Thyroid gland (tissue), 4 donors: ENCODE measurements at places on chromosomes 3 and 15. TPM values are rescaled to one million over a fixed set of nuclear protein-coding genes. Genes with fewer than 3 reads are reported as not detected.

DNA sequence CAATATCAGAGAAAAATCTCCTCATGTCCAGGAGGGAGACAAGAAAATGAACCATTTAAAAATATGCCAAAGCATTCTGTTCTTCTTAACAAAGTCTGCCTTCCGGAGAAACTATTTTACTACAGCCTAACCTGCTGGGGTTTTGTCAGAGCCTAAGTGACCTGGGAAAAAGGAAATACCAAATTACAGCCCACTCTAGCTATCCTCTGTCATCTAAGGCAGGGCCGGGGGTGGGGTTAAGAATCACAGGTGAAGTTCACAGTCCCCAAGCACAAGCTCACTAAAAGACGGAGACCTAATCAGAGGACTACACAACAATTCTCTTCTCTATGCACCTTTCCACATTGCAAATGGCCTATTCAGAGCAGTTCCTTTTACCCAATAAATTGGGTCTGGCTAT is 116.6 kb downstream of the TRIM42 start:
- no peaks in the 10 kb centered on the region for H3K4me1 ChIP-seq
- H3K36me3 ChIP-seq: no peaks in the 10 kb centered on the region
- no peak overlapping the region for H3K27ac ChIP-seq
- H3K27me3 ChIP-seq: no peaks in the 10 kb centered on the region

DNA sequence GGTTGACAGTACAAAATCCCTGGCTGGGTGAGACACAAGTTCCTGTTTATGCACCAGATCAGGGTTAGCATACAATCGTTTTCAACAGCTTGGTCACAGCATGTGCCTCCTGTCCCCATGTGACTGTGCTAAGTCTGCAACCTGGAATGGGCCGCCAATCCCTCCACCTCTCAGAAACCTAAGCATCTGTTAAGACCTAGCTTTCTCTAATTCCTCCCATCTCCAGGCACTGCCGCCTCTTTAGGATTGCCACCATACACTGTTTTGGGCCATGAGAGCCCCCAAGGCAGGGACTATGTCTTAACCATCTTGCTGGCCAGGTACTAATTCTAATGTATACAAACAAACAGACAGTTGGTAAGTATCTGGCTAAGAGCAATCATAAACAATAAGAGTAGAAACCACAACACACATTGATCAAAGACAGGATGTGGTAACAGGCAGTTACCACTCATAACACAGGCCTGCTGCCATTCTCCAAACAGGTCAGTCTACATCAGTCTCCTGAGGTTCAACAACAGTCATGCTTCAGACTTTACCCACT is 25.6 kb downstream of the SEC22C start:
- H3K4me3 ChIP-seq: no peak overlapping the region
- H3K36me3 ChIP-seq: peaks cover 56% of the 10 kb centered on the region
- no peak for DNase-seq
- no peak overlapping the region for H3K27ac ChIP-seq
- H3K27me3 ChIP-seq: no peaks in the 10 kb centered on the region

FRMD5 gene
- total RNA-seq: 0.67 TPM

RASGRF1 gene
- total RNA-seq: 0.40 TPM

- DNase-seq: peak; percentile 12
- peaks cover 2% of the 10 kb centered on the region for H3K36me3 ChIP-seq
- peaks cover 10% of the 10 kb centered on the region for H3K4me1 ChIP-seq
- no peak overlapping the region for H3K4me3 ChIP-seq
Observed at GRCh38 chr15:43376017-43376705, 5.3 kb downstream of the TUBGCP4 start.

CLDN18 gene
- total RNA-seq: not detected

GRCh38 chr3:158570999-158571702 is at the start of gene MLF1:
TSS of gene MLF1 (plus strand) at chr3:158571194. CDS start at chr3:158571301, 107 bp downstream.
- H3K4me1 ChIP-seq: no peaks in the 10 kb centered on the region
- H3K27ac ChIP-seq: no peak within 1 kb of the TSS
- H3K27me3 ChIP-seq: no peaks in the 10 kb centered on the region
- H3K4me3 ChIP-seq: peak within 1 kb of the TSS; percentile 30
- no peaks in the 10 kb centered on the region for H3K36me3 ChIP-seq

DNA sequence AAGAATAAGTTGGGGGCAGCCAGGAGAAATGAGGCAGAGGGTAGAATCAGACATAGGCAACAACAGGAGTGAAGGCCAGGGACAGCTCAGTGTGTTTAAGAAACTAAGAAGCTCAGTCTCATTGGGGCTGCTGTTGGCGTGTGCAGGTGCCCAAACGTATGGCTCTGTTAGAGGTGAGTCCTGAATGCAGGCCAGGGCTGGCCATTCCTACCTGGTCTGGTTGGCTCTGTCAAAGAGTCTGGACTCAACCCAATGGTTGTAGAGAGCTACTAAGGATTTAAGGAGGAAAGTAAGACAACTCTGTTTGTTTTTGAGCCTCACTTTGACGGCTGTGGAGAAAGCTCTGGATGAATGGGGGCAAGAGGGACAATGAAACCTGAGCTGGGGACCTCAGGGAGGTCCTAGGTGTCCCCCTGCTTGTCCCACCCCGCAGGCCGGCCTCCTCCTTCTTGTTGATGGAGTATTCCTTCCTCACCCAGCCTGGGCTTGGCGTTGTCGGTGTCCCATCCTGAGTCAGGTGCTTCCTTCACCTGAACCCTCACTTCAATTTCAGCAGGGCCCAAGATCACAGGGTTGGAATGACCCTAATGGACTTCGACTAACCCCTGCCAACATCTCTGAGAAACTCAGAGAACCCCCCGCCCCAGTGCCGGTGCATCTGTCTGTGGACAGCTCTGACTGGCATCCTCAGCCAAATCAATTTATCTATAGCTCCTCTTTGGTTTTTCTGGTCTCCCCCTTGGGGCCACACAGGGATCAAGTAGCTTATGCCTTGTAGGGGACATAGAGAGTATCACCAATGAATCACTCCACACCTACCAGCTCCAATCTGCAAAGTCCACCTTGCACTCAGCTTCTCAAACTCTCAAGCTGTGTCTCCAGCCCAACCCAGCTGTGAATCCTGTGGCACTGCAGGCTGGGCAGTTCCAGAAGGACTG is 8.3 kb downstream of the ITGA11 start:
- H3K36me3 ChIP-seq: no peaks in the 10 kb centered on the region
- H3K27ac ChIP-seq: no peak overlapping the region
- DNase-seq: no peak
- no peaks in the 10 kb centered on the region for H3K27me3 ChIP-seq
- no peaks in the 10 kb centered on the region for H3K4me1 ChIP-seq
- H3K4me3 ChIP-seq: no peak overlapping the region

- H3K27me3 ChIP-seq: no peaks in the 10 kb centered on the region
- no peak overlapping the region for H3K27ac ChIP-seq
- DNase-seq: peak; percentile 92
- no peaks in the 10 kb centered on the region for H3K36me3 ChIP-seq
- H3K4me3 ChIP-seq: no peak overlapping the region
Observed at GRCh38 chr15:25543196-25543595, 104.4 kb upstream of the UBE3A start.

DNA sequence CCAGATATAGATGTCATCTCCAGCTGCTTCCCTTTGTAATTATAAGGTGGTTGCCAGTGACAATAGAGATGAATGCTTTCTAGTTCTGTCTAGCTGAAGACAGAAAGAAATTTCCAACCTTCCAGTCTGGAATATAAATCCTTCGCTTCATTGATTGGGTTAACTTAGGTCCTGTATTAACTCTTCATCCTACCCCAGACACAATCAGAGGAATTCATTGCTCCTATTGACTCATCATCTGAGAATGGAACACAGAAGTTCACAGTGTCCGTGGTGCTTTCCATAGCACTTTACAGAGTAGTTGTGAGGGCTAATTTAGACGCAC is 241.4 kb downstream of the NFKBIZ start:
- no peak overlapping the region for H3K27ac ChIP-seq
- no peak for DNase-seq
- H3K27me3 ChIP-seq: no peaks in the 10 kb centered on the region
- H3K4me3 ChIP-seq: no peak overlapping the region
- H3K4me1 ChIP-seq: no peaks in the 10 kb centered on the region

- no peak for DNase-seq
- no peaks in the 10 kb centered on the region for H3K27me3 ChIP-seq
- H3K36me3 ChIP-seq: no peaks in the 10 kb centered on the region
- H3K27ac ChIP-seq: no peak overlapping the region
Observed at GRCh38 chr3:37126856-37127255, 47.5 kb downstream of the LRRFIP2 start.

PLA2G4D gene
- not detected for total RNA-seq

DNA sequence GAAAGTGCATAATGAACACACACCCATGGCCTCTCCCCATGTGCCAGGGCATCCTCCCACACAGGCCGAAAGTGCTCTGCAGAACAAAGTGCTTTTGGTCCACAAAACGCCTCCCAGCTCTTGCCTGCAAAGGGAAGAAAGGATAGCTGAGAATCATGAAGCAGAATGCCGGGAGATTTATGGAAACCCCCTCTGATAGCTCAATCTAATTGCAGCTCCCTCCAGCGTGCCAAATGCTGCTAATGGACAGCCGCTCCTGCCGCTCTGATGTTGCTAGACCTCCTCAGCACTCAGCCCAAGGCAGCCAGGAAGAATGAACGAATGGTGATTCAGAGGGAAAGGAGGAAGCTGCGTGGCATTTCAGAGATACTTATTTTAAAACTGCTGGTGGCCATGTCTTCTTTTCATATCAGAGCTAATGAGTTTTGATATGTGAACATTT is 145.3 kb downstream of the TJP1 start:
- H3K4me1 ChIP-seq: peaks cover 3% of the 10 kb centered on the region
- no peaks in the 10 kb centered on the region for H3K36me3 ChIP-seq
- no peak overlapping the region for H3K27ac ChIP-seq
- H3K27me3 ChIP-seq: no peaks in the 10 kb centered on the region

DUOXA2 gene
- 48.4 TPM for total RNA-seq

DNA sequence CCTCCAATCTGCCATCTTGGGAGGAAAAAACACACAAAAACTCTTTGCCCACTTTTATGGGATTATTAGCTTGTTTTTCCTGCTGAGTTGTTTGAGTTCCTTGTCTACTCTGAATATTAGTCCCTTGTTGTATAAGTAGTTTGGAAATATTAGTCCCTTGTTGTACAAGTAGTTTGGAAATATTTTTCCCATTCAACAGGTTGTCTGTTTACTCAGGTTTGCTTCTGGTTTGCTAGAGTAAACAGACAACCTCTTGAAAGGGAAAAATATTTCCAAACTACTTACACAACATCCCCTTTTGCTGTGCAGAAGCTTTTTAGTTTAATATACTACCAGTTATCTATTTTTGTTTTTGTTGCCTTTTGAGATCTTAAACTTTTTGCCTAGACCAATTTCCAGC is 193.3 kb upstream of the MANF start:
- H3K4me3 ChIP-seq: no peak overlapping the region
- H3K4me1 ChIP-seq: no peaks in the 10 kb centered on the region
- no peak overlapping the region for H3K27ac ChIP-seq
- H3K27me3 ChIP-seq: no peaks in the 10 kb centered on the region
- H3K36me3 ChIP-seq: no peaks in the 10 kb centered on the region

NUP210 gene
- 21.0 TPM for total RNA-seq

GRCh38 chr3:128923576-128923975 is 44.2 kb downstream of the ACAD9 start:
- no peak overlapping the region for H3K4me3 ChIP-seq
- H3K4me1 ChIP-seq: no peaks in the 10 kb centered on the region
- no peak overlapping the region for H3K27ac ChIP-seq
- DNase-seq: no peak
- H3K27me3 ChIP-seq: no peaks in the 10 kb centered on the region

GRCh38 chr3:150242220-150242936 is 165.7 kb upstream of the TSC22D2 start:
- no peak overlapping the region for H3K27ac ChIP-seq
- no peak for DNase-seq

GRCh38 chr3:78204977-78205376 is 1165.1 kb downstream of the ROBO2 start:
- H3K27ac ChIP-seq: no peak overlapping the region
- H3K27me3 ChIP-seq: no peaks in the 10 kb centered on the region
- no peak overlapping the region for H3K4me3 ChIP-seq

INO80 gene
- 40.3 TPM for total RNA-seq

GRCh38 chr3:71197841-71198565 is 385.5 kb downstream of the FOXP1 start:
- H3K27ac ChIP-seq: no peak overlapping the region
- DNase-seq: no peak
- peaks cover 7% of the 10 kb centered on the region for H3K4me1 ChIP-seq
- no peaks in the 10 kb centered on the region for H3K36me3 ChIP-seq
- H3K27me3 ChIP-seq: no peaks in the 10 kb centered on the region

- H3K4me1 ChIP-seq: peaks cover 4% of the 10 kb centered on the region
- H3K27ac ChIP-seq: no peak overlapping the region
- no peak for DNase-seq
- H3K4me3 ChIP-seq: no peak overlapping the region
- no peaks in the 10 kb centered on the region for H3K27me3 ChIP-seq
Observed at GRCh38 chr3:170346481-170347392, 10.8 kb upstream of the SKIL start.

GRCh38 chr3:124520970-124521369 is 209.3 kb upstream of the UMPS start:
- no peaks in the 10 kb centered on the region for H3K27me3 ChIP-seq
- H3K4me1 ChIP-seq: peaks cover 5% of the 10 kb centered on the region
- no peak overlapping the region for H3K27ac ChIP-seq
- H3K4me3 ChIP-seq: no peak overlapping the region
- H3K36me3 ChIP-seq: no peaks in the 10 kb centered on the region

CATSPER2 gene
- total RNA-seq: 4.0 TPM

DNA sequence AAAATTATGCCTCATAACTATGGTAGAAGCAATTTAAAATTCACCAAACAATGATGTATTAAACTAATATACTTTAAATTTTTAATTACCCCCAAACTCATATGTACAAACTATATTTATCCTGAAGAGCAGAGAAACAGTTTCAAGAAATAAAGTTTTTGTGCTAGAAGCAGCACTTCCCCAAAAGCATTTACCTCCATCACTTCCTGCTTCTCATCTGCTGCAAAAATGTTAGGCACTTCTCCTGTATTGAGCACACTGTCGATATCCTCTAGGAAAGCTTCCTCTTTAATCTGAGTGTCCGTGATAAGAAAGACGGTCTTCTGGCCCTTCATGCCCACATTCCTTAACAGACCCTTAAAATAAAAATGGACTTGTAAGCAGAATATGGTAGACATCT is 101.5 kb upstream of the ASB14 start:
- DNase-seq: no peak
- H3K27me3 ChIP-seq: no peaks in the 10 kb centered on the region
- no peaks in the 10 kb centered on the region for H3K4me1 ChIP-seq

DNA sequence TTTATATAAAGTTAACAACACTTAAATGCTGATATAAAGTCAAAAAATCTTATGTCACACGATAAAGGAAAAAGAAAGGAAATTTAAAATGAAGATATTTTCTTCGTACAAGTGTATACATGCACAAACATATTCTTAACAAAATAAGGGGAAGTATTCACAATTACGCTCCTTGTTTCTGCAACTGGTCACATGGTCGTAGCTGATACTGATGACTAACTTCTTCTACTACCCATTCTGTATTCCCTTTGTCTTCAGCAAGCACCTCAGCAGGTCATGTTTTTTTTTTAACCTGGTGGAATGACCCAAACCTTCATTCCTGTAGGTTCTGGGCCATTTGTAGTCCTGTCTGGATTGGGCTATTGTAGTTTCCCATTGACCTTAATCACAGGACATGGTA is 30.0 kb upstream of the CMTM8 start:
- H3K36me3 ChIP-seq: no peaks in the 10 kb centered on the region
- H3K27ac ChIP-seq: no peak overlapping the region
- H3K4me1 ChIP-seq: no peaks in the 10 kb centered on the region
- no peaks in the 10 kb centered on the region for H3K27me3 ChIP-seq

GRCh38 chr3:133115176-133115575 is 77.0 kb downstream of the TMEM108 start:
- no peak overlapping the region for H3K27ac ChIP-seq
- H3K4me1 ChIP-seq: no peaks in the 10 kb centered on the region
- H3K4me3 ChIP-seq: no peak overlapping the region

CX3CR1 gene
- 0.27 TPM for total RNA-seq
